ENCODE measurements at places on chromosomes 11 and 22.

GRCh38 chr11:99505316-99505715 is 484.6 kb downstream of the CNTN5 start:
- DNase-seq = peak; percentile 87

GRCh38 chr11:102927624-102927990 is 27.9 kb downstream of the MMP13 start:
- no peak for DNase-seq

GRCh38 chr11:1113405-1114201 is 38.9 kb downstream of the MUC2 start:
- no peak for DNase-seq

DNA sequence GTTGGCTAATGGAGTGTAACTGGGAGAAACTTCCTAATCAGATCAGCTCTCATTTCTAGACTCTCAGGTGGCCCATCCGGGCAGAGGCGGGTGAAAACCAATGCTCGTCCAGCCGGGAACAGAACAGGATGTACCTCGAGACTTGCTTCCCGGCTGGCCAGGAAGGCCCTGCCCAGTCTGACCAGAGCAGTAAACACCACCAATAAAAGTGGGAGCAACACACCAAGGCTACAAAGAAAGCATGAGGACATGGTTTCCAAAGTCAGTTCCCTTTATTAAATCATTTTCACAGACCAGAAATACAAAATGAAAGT is 940 bp upstream of the TNKS1BP1 start:
- DNase-seq = no peak

GRCh38 chr11:17570034-17570433 is 23.0 kb downstream of the OTOG start:
- DNase-seq = no peak

- DNase-seq = peak; percentile 98
Measured at GRCh38 chr11:86696004-86696403, 23.6 kb upstream of the ME3 start.

GRCh38 chr11:110059706-110060463 is 33.3 kb upstream of the ZC3H12C start:
- DNase-seq = peak; percentile 80

DNA sequence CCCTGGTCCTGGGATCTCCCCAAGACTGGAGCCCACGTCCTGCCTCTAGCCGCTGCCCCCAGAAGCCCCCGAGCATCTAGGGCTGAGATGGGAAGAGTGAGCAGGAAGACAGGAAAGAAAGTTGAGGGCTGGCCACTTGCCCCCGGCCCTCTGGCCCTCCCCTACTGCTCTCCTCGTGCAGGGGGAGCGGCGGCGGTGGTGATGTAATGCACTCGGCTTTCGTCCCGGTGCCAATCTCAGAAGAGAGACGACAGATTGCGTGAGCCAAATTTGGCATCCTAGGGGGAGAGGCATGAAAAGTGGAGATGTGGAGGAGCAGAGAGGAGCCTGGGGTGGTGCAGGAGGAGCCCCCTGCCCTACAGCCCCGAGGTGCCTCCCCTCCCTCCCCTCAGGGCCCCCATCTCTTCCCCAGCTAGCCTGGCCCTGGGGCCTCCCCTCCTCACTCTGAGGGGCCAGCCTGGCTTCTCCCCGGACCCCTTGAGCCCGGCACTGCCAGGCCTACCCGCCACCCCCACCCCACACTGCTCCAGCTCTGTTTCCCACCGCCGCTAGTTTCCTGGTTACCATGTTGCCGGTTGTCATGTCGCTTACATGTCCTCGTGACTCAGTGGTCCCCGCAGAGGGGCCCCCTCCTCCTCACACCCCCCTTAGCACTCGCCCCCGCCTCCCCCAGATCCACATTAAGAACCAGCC is 2.5 kb downstream of the KCNJ4 start:
- DNase-seq = peak; percentile 20

DNA sequence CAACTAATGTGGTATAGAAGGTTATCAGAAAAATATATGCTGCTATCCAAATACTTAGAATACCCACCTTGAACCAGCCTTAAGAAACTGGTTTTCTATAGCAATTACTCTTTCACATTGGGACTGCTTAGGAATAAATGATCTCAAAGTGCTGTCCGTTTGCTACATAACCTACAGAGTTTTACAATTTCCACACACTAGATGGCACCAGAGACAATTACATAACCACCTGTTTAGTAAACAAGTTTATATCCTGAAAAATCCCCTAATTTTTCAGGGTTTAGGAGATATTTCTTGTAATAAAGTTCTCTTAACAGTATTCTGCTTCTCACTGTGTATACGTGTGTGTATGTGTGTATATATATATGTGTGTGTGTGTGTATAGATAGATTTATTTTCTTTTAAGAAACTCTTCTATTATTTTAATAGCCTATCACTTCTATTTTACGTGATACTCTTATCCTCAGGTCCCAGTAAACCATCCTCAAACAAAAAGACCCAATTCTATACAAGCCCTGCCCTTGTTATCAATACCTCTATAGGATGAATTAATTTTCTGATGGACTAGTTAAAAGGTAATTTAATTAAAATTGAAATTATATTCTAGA is 6.7 kb upstream of the OR5I1 start:
- peak; percentile 1 for DNase-seq

DNA sequence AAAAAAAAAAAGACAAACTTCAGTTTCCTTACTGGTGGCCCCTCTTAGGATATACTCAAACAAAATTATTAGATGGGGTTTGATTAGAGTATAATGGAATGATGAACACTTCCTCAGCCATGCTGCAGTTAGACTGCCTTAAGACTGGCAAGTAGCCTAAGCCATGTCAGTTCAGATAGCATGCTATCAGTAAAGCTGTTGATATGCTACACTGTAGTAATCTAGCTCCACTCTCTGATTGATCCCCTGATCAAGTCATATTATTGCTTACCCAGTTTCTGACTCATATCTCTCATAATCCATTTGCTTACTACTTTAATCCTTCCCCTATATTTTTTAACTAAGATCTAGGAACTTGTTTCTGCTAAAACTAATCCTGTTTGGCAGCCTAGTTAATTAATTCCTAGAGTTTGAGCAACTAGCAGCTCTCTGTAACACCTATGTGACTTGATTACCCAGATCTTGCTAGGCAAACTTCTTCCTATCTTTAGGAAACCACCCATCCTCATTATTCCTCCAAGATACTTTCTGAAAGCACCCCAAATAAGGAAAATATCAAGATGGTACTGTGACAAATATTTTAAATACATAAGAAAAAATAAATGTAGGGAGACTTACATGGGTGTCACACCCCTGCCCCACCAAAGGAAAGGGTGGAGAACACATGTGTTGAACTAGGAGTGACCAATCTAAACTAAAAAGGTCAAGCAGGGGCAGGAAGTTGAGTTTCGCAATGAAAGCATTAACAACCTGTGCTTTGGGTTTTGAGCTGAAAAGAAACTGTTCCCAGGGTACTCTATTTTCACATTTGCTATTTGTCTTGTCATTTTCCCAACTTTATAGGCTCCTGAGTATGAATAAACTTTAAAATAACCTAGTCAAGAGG is 43.2 kb downstream of the PIK3C2A start:
- DNase-seq = no peak

DNA sequence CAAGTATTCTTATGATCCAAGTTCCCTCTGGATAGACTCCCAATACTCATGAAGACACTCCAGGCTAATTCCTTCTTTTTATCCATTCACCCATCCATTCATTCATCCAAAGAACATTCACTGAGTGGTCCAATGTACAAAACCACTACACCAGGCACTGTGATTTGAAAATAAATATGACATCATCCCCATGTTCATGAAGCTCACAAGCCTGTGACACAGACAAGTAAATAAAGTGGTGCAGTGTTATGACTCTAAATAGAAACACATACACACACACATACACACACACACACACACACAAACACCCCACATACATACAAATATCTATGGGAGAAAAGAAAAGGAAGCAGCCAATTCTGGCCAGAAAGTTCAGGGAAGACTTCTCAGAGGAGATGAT is 35.5 kb downstream of the MTMR2 start:
- DNase-seq = no peak

DNA sequence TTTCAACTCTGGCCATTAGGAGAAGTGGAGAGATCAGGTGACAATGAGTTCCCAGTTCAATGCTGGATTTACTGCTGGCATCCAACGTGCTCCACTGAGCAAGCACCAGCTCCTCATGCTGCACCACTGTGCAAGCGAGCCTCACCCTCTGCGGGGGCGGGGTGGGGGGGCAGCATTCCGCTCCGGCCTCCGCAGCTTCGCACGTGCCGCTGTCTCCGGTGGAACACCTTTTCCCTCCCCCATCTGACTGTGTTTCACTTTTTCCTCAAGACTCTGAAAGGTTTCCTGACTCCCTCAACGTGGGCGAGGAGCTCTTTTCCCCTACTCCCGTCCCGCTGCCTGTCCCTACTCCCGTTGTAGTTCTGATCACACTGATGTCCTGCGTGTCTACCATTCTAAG is 835 bp upstream of the RHOD start:
- no peak for DNase-seq

DNA sequence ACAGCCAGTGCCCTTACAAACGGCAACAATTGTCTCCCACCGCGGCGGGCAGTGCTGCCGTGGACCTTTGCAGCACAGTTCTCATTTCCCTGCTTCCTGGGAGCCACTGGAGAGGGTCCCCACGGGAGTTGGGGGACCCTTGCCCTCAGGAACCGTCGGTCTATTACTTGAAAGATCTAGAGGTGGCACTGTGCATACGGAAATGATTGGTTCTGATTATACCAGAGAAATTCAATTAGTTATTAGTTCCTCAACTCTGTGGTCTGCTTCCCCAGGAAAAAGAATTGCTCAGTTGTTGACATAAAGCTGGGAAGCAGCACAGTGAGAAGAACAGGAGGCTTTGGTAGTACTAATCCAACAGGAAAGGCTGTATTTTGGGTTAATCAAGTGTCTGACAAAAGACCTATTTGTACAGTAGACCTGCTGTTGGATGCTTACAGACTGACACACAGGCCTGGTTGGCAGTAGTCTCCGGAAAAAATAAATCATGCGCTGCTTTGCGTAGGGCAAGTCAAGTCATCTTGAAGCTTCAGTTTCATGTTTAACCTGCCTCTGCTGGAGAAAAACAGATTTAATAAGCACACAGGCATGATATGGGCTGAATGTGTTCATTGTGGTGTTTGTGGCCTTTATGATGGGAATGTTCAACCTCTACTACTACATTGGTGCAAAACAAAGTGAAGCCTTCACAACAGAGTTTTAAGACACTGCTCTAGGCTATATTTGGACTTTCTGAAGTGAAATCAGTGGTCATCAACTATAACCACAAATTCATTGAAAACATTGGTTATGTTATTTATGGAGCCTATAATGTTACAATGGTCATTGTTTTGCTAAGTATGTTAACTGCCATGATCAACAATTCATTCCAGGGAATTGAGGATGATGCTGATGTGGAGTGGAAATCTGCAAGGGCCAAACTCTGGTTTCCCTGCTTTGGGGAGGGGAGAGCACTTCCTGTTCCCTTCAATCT is 54.6 kb upstream of the SC5D start:
- peak; percentile 86 for DNase-seq

DNA sequence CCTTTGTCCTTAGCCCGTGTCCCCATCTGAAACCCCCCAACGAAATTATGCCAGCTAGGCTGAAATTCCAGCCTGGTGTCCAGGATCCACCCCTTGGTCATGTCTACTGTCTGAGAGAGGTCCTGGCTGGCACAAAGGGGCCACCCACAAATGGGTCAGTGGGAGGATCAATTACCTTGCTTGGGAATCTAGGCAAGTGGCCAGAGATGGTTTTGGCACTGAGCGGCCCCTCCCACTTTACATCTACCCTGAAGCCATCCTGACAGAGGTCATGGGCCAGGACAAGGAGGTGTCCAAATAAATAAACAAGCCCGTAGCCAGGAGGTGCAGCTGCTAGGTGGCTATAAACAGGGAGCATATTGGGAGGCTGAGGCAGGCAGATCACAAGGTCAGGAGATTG is 311.5 kb downstream of the MN1 start:
- DNase-seq = no peak

DNA sequence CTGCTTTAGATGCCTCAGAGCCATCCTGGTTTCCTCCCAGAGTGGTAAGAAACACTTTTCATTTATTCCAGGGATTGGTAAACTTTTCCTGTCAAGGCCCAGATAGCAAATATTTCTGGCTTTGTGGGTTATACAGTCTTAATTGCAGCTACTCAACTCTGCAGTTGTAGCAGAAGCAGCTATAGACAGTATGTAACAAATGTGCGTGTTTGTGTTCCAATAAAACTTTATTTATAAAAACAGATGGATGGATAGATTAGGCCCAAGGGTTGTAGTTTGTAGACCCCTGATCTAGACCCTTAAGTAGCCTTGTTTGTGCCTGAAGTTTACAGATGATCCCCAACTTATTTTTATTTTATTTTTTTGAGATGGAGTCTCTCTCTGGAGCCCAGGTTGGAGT is 17.9 kb downstream of the NNMT start:
- DNase-seq = no peak

DNA sequence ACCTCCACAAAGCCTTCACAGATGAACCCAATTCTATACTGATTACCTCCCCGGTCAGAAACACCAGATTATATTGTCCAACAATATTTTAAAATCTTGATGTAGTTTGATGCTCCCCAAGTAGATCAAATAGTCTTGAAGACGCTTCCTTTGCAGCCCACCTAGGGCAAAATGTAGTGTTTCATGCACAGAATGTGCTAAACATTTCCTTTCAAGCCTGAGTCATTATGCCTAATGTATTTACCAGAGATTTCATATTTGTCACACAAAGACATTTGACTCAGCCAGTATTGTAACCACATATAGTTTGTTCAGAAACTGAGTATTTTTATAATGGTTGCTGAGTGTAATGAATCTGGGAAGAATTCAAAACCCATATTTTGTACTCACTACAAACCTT is 1396.8 kb downstream of the LRRC4C start:
- peak; percentile 3 for DNase-seq

DNA sequence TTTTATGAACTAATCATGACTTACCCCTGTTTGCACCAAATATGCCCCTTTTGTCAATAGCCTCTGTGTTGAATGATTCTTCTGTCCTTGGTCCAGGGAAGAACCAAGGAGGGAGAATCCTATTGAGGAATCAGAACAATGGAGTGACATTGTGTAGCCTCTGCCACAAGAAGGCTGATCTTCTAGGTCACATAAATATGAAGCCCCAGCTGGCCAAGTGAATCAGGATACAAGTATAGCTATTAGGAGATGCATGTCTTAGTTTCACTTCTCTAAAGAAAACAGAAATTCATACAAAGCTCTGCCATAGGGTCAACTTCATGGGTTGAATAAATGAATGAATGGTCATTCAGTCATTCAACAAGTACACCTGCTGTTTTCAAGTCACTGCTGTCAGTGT is 118.2 kb upstream of the BLID start:
- DNase-seq = no peak

DNA sequence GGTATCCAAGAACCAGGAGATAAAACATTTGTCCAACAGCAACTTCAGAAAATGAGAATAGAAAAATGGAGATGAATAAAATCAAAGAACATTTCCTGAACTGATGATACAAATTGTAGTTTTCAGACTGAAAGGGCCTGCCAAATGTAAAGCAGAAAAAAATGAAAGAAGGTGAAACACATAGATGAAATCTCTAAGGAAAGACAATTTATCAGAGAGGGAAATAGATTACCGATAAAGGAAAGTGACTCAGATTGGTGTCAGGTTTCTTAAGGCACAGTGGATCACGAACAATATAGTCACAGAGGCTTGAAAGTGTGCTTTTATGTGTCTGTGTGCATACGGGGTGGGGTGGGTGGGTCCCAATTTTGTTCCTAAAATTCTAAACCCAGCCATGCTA is 4.1 kb upstream of the STT3A start:
- DNase-seq = no peak

GRCh38 chr22:40487663-40488249 is 117.4 kb downstream of the SGSM3 start:
- no peak for DNase-seq
